ENCODE measurements at places on chromosomes 12 and 14.

DNA sequence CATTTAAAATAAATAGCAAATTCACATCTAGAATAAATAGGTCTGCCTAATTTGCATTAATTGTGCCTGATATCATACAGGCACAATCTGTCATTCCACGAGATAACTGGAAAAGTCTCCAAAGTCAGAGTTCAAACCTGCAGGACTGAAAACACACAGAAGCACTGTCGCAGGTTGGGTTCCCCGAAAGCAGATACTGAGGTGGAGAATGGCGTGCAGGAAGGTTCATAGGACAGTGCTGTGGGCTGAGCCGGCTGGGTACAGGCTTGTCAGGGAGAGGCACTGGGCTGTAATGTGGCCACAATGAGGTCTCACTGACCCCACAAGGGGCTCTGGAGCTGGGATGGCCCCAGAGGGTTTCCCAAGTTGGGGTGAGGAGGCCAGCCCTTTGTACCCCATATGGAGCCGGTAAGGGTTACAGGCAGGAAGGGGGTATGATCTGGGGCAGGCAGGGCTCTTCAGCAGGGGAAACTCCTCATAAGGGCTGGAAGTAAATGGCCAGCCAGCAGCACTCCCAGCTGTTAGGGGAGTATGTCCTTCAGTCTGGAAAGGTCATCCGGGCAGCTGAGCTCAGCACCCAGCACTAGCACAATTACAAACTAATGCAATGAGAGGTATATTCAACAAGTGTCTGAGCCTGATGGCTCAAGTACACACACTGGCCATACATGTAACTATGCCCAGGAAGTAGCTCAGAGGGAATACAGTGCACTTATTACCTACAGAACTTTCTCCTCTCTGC lies 68.5 kb downstream of the NT5DC3 start:
- DNase-seq: no peak

- no peak for DNase-seq
These were observed 35.6 kb upstream of the FICD start for GRCh38 chr12:108479364-108480070.

DNA sequence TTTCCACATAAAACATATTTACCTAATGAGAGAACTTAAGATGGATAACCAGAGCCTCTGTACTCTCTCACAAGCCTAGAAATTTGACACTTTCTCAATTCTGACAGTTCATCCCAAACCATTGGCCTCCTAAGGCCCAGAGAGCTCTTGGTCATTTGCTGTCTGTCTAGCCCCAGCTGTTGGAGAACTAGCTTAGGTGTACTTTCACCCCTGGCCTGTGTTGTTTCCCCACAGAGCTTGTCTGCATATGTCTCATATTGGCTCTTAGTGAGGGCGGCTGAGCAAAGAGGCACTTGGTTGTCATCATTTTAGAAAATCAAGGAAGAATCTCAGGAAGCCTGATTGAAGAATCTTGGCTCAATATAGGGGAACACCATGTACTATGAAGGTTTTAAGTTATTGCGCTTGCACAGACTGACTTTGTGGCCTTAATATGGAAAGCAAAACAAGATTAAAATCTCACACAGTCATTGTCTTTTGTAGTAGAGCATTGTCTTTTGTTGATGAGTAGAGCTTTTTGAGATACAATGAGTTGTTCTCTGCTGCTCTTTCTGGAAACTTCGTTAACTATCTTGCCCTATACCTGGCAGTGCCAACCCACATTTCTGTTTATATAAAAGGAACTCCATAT lies 324.6 kb downstream of the RAD51B start:
- no peak for DNase-seq

GRCh38 chr14:58861586-58861985 lies 223.8 kb downstream of the DACT1 start:
- no peak for DNase-seq

DNA sequence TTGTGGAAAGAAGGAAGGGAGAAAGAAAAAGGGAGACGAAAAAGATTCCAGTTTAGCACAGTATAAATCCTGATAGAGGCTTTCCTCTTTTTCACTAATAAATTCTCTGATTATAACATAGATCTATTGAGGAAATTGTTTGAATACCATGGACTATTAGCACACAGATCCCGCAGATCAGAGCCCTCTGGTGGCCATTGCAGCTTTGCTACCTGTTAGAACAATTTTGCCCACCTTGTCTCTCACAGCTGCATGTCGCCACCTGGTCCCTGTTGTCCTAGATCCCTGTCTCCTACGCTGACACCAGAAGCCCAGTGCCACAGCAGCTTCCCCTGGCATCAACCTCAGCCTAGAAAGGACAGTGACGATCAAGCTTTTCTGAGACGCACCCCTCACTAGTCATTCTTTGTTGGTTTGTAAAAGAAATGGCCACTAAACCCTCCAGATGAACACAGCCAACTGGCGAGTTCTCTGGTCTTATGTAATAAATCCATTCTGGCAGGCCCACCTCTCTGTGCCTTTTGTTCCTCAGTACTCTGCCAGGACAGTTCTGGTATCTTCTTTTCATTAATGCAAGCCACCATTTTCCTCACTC lies 9.9 kb downstream of the GPHB5 start:
- no peak for DNase-seq

DNA sequence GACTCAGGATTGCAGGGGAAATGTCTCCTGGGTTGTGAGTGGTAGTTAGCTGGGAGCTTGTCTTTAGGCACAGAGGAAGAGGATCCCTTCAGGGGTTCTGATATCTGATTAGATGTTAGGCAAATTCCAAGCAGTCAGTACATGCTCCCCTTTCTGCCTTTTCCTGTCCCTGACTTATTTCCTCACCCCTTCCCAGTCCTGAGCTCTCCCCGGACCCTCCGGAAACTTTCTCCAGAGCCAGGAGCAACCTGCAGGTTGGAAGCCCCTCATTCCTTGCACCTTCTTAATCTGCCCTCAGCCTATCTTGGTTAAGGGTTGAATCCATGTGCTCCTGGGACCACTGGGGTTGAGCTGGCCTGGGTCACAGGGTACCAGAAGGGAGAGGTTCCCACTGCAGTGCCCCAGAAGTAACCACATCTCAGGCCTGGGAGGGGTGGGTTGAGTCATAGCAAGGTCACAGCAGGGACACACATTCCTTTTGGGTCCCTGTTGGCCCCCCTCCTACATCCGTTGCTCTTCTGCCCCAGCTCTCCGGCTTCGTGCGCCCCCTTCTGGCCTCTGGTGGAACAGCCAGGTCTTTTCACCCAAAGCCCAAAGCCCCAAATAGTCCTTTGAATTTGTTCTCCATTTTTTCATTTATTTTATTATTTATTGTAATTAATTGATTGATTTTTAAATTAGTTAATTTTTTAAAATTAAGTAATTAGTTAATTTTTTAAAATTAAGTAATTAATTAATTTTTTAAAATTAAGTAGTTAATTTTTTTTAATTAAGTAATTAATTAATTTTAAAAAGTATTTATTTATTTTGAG lies 1.8 kb downstream of the IGFBP6 start:
- peak; percentile 86 for DNase-seq

All from activated naive CD4-positive, alpha-beta T cell (primary cell).